ENCODE measurements at places on chromosomes 3 and 15.

DNA sequence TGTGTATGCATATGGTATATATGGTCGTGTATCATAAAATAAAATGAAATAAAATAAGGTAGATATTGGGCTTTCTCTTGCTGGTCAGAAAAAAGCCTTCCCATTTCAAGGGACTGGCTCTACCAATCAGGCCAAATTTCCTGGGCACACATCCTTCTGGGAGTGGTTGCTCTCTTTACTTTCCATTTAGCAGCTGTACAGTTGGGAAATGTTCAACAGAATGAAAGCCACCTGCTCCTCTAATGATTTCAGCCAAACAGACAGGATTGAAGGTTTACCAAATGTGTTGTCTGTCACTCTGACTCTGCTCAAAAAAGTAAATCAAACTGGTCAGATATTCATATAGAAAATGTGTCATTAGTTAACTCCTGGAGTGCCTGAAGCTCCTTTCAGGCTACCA lies 380.4 kb downstream of the ROBO2 start:
- DNase-seq = no peak

GRCh38 chr3:184659797-184660301 lies 52.0 kb downstream of the MAGEF1 start:
- DNase-seq = no peak

- DNase-seq = no peak
Measured at GRCh38 chr3:39934696-39935095, 125.3 kb downstream of the MYRIP start.

DNA sequence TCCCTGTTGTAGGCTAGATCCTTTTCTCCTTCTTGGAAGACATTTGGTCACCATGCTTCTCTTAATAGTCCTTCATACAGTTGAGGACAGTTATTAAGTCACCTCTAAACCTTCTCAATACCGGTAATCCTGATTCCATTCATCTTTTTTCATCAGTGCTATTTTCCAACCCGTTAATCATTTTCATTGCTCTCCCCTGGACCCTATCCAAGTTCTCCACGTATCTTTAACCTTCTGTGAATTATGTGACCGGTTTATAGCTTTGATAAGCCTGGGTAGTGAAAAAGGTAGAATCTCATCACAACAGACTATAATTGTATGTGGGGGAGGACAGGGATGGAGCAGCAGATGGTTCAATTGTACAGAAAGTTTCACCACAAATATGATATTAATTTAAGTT lies 168.5 kb downstream of the MECOM start:
- DNase-seq = no peak

DNA sequence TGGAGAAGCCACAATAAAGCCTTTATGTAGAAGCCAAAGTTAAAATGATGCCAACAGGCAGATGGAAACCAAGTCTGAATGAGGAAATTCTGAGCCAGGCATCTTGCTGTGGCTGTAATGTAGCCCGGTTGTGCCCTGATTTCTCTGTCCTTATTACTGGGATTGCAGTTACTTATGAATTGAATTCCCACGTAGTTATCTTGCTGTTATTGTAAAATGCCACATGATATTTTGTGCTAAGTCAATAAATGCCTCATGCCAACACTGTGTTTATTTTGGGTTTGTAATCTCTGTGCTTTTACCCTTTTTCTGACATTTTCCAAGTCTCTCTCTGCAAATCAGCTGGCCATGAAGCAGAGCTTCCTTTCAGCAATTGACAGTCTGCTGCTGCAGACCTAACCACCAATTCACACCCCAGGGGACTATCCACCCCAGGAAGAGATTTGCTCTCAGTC lies 486.1 kb upstream of the GOLIM4 start:
- no peak for DNase-seq

DNA sequence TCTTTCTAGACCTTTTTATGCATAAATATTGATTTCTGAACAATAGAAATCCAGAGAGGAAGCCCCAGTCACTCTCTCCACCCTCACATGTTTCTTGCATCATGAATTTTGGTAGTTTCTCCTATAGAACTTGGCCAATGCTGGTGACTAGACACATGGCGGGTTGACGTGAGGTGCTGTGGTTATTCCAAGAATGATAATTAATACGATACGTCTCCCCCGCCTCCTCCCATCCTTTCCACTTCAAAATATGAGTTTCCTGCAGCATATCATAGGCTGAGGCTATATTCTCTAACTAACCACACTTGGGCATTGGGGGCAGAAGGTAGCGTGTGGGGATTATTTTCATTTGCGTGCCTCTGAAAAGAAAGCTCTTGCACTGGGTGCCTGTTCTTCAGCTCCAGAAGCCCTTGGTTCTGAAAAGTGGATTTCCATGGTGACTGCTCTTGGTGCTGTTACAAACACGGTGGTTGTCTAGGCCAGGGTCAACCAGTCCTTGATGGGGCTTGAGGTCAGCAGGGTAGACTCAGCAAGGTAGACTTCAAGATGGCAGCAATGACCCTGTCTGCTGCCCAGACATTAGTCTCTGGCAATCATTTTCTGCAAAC lies 5.3 kb downstream of the TNFSF10 start:
- DNase-seq = peak; percentile 48

DNA sequence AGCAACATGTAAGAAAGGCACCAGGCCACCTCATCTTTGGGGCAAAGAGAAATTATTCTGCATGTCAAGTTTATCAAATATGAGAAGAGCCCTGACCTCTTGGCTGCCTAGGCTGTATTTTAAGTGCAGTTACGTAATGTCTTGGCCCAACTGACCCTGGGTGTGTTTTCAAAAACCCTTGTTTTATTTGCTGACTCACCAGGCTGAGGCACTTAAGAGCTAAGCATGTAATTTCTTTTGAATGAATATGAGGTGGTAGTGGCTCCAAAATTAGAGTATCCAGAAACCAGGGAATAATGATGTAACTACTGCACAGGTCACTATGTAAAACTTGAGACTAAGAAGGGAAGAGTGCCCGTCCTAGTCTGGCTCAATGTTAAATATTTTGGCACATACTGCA lies 24.3 kb downstream of the PGPEP1L start:
- no peak for DNase-seq

GRCh38 chr3:4392992-4393391 lies 74.1 kb downstream of the SUMF1 start:
- DNase-seq = no peak

- no peak for DNase-seq
Measured at GRCh38 chr3:64327100-64327804, 102.0 kb upstream of the PRICKLE2 start.

GRCh38 chr3:171976526-171976925 lies 62.9 kb upstream of the FNDC3B start:
- no peak for DNase-seq

GRCh38 chr3:133709139-133709750 lies 36.9 kb upstream of the TF start:
- no peak for DNase-seq

GRCh38 chr3:8760091-8760490 lies 9.3 kb downstream of the OXTR start:
- no peak for DNase-seq

DNA sequence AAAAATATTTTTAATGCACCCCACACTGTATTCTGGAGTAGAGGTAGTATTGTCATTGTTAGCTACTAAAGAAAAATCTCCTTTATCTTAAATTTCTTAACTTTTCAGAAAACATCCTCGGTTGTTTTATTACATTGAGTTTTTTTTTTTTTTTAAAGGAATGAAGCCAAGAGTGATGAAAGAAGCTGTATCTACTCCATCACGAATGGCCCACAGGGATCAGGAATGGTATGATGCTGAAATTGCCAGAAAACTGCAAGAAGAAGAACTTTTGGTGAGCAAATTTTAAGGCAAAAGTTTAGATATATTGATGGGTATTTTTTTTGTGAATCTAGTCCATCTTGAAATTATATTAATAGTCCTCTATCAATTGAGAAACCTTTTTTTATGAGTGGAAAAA lies 49.7 kb upstream of the UTS2B start:
- no peak for DNase-seq

- no peak for DNase-seq
Measured at GRCh38 chr15:52118969-52119749, 6.6 kb upstream of the BCL2L10 start.

DNA sequence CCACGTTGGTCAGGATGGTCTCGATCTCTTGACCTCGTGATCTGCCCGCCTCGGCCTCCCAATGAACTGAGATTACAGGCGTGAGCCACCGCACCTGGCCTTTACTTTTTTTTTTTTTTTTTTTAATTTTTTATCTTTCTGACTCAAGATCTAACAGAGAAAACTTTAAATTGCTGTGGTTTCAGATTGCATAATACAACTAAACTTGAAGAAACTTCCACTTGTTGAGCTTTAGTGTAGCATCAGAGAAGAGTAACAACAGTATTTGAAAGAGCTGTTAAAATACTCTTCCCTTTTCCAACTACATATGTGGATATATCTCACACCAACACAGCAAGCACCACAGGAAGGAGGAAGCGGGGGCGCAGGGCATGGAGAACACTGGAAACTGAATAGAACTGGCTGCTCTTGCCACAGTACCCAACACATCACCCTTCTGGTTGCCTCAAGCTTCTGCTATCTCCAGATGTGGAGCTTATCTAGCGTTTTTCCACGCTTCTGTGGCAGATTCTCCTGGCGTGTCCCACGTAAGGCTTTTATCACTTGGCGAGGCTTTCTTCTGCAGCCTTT lies 45.4 kb downstream of the MAP6D1 start:
- no peak for DNase-seq

GRCh38 chr3:2485027-2485375 lies 386.3 kb downstream of the CNTN4 start:
- no peak for DNase-seq

- DNase-seq = no peak
Measured at GRCh38 chr15:100879464-100880138, at the start of gene ALDH1A3. ALDH1A3 (plus strand) TSS chr15:100879831; CDS start chr15:100879908, 77 bp downstream.

- no peak for DNase-seq
Measured at GRCh38 chr3:73601481-73601880, 23.3 kb downstream of the PDZRN3 start.

- no peak for DNase-seq
Measured at GRCh38 chr3:128344052-128344735, 122.5 kb downstream of the DNAJB8 start.

- no peak for DNase-seq
Measured at GRCh38 chr15:47987908-47988532, 132.8 kb upstream of the SLC24A5 start.

GRCh38 chr3:45126730-45127129 lies 19.4 kb downstream of the CDCP1 start:
- DNase-seq = no peak

- DNase-seq = no peak
Measured at GRCh38 chr3:186869253-186870100, 27.0 kb downstream of the ADIPOQ start.

DNA sequence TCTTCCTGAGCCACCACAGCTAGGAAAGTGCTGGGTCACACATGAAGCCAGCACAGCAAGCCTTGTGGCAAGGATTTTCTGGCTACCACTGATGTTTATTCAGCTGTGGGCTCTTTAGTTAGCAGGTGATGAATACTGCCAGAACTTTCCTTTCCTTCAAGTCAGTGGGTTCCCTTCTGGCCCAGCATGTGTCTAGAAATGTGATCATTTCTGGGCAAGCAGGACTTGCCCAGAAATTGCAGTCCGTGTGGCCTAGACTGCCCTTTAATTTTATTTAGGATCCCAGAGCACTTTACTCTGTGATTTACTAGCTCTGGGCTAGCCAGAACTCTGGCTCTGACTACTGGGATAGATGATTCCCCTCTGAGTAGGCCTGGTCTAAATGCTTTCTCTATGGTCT lies 397.5 kb downstream of the ZIC4 start:
- no peak for DNase-seq

GRCh38 chr3:178005961-178006360 lies 530.3 kb upstream of the KCNMB2 start:
- no peak for DNase-seq

GRCh38 chr15:36896949-36897348 lies 203.4 kb downstream of the MEIS2 start:
- no peak for DNase-seq

DNA sequence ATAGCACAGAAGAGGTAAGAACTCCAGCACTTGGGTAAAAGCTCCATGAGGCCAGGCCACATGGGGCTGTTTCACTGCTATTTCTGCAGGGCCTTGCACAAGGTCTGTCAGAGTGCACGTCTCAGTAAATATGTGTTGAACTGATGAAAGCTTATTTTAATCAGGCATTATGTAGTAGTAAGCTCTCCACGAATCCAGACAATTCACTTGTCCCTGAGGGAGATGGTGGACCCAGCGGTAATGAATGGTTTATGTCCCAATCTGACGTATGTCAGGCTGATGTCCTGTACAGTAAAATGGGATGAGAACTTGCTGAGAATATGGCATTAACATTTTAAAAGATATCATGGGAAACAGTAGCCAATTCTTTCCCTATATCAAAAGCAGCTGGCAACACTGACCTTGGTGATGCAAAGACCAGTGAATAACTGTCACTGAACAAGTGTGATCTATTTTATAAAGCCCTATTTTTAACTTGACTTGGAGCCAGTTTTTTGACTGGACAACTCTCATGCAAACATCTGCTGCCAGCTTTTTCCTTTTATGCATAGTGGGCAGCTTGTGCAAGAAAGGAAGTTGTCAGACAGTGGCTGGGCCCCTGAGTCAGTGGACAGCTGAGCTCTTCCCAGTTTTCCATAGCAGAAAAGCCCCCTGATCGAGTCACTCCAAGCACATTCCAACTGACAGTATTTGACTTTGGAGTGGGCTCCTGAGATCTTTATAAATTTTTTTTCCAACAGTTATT lies 519.8 kb upstream of the MDFIC2 start:
- DNase-seq = no peak

- DNase-seq = no peak
Measured at GRCh38 chr3:194561306-194561974, 71.8 kb downstream of the TMEM44 start.

GRCh38 chr3:139694542-139694941 lies 16.8 kb upstream of the NMNAT3 start:
- DNase-seq = no peak

GRCh38 chr3:152192050-152192449 lies 76.7 kb upstream of the MBNL1 start:
- no peak for DNase-seq

- no peak for DNase-seq
Measured at GRCh38 chr15:101353240-101353639, 58.2 kb upstream of the SNRPA1 start.

DNA sequence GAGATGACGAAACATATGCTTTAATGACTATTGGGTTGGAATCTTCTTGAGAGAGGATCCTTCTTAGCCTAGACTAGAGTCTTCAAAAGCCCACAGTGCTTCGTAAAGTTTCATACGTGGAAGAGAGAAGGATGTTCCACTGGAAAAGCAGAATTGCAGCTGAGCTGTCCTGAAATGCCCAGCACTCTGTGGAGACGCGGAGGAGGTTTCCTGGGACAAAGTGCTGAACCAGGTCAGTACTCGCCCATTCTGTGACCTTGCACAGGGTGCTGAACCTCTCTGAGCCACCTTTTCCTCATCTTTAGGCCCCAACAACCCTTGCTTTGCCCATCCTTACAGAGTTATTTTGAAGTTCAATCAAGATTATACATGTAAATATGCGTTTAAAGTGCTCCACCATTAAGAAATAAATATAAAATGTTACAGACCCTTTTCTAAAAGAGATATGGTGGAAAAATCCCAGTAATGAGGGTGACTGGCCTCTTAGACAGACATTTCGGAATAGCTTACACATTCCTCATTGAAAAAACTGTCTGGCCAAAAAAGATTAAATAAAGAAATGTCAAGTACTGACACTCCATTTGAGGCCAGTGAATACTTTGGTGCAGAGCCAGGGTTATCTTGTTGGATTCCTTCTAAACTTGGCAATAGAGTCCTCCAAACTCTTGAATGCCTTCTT lies 4.2 kb upstream of the MAGEF1 start:
- DNase-seq = no peak
